ENCODE measurements at places on chromosomes 2 and 18. TPM values are rescaled to one million over a fixed set of nuclear protein-coding genes. Genes with fewer than 3 reads are reported as not detected.

Gene CLEC4F
- not detected for polyA plus RNA-seq

Gene LONRF2
- not detected for polyA plus RNA-seq

Gene ATOH8
- not detected for polyA plus RNA-seq

Gene PTPRM
- 0.61 TPM for polyA plus RNA-seq
